Stimulated activated CD8-positive, alpha-beta memory T cell treated with anti-CD3 and anti-CD28 coated beads, Interleukin-4, amount 100 ng/mL, for 4 hours (primary cell): ENCODE measurements at places on chromosomes 11 and 22.

- no peak for DNase-seq
These were observed 538.9 kb upstream of the ANO5 start for GRCh38 chr11:21653951-21654421.

- DNase-seq, result no peak
These were observed 23.6 kb downstream of the OR52E1 start for GRCh38 chr11:5092821-5093585.

- no peak for DNase-seq
These were observed 11.9 kb upstream of the PPFIBP2 start for GRCh38 chr11:7501894-7502293.

DNA sequence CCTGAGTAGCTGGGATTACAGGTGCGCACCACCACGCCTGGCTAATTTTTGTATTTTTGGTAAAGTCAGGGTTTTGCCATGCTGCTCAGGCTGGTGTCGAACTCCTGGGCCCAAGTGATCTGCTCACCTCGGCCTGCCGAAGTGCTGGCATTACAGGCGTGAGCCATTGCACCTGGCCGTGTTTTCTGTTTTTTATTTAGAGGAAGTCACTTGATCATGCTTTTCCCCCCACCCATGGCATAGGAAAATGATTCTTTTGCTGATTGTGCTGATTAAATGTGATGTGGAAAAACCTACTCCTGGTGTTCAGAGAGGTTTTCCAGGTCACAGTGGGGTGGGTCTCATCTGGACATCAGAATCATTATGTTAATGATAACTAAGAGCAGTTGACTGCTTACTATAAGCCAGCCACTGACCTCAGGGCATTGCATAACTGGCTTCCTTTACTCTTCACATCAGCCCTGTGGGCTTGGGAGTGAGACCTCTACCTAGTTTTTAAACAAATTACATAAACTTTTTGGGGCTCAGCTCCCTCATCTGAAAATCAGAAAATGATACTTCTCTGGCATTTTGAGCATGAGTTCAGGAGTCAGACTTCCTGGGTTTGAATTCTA is 71.0 kb downstream of the PTPRJ start:
- no peak for DNase-seq

DNA sequence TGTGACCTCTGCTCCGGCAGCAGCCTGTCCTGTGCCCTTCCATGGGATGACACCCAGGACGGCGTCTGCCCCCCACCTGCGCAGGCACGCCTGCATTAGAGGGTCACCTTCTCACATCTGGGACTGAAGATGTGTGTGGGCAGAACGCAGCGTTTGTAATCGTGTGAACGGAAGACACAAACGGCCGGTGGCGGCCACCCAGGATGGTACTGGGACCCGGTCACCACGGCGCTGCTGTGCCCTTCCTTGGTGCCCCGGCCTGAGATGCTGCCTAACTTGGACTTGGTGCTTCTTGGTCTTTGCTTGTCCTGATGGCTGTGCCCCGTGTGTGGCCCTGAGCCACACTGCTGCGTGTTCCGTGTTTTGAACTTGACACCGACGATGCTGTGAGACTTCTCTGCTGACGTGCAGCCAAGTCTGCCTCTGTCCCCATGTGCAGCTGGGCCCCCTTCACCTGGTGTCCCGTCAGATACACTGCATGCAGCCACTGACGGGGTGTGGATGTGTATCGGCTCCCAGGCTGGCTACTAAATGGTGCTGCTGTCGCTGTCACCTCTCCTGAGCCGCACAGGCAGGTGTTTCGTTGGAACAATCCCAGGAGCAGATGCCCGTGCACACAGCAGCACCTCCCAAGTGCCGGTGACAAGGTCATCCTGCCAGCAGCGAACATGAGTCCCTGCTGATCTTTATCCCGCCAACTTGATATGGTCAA is 21.4 kb downstream of the YPEL1 start:
- DNase-seq, result no peak

DNA sequence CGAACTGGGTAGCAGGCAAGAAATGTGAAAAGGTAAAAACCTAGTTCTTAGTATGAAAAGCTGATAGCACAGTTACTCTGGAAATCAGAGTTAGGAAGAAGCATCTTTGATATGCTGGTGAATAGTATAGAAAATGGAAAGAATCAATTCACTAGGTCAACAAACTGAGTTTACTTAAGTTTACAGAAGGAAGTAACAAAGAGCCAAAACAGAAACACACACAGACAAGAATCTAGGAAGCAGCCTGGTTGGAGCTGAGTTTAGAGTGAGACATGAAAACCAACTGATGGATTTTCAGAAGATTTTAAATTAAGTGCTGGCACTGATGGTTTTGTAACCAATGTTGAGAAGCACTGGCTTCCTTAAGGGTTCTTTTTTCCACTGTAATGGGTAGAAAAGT is 296.3 kb downstream of the CADM1 start:
- no peak for DNase-seq

- no peak for DNase-seq
These were observed 208.1 kb downstream of the DBX1 start for GRCh38 chr11:19952116-19952605.

DNA sequence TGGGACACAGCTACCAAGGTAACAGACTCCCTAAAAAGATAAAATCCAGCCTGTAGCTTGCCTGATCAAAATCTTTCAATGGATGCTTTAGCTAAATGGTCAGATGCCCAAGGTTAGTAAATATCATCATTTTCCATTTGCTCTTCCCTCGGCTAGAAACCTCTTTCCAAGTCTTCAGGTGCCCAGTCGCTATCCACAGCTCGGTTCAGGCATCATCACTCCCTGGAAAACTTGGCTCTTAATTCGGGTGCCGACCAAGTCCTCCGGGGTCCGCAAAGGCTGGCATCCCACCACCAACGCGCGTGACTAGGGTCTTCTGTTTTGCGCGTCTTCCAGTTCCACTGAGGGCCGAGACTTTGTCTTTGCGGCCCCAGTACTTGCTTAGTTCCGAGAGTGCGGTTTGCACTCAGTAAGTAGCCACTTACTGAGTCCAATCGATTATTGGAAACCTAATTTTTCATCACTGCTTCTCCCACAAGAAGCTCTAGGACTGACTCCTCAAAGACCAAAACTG is 44.3 kb downstream of the OR4D9 start:
- DNase-seq, result no peak

DNA sequence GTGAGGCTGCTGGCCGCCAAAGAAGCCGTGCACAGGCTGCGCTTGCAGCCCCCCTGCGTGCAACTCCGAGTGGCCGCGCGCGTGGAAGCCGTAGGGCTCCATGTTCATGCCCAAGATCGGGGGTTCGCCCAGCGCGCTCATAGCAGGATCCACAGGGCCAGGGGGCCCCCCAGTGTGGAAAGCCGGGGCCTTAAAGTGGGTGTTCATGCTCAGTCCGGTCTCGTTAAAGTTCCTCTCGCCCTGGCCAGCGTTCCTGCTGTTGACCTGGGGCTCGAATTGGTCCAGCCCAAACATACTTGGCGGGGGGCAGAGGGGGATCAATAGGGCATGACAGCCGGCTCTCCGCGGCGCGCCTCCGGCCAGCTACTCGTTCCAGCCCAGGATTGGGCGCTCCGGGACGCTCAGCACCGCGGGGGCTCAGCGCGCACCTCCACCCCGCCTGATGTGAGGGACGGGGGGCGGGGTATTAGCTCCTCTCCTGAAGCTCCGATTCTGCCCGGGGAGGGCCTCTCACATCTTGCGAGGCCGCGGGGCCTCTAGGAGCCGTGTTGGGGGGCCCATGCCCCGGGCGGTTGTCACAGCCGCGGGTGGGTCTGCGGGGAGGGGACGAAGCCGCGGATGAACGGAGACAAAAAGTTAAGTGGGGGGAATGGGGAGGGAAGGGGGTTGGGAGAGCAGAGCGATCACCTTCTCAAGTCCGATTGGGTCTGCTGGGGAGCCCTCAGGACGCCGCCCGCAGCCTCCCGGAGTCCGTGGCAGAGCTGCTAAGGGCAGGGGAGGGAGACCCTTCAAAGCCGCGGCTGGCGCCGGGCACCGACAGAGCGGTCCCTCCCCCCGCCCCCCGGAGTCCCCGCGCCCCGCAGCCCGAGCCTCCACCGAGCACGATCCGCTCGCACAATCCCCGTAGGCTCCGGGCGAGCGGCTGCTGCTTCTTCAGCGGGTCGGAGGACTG is 1.0 kb downstream of the MN1 start:
- no peak for DNase-seq

DNA sequence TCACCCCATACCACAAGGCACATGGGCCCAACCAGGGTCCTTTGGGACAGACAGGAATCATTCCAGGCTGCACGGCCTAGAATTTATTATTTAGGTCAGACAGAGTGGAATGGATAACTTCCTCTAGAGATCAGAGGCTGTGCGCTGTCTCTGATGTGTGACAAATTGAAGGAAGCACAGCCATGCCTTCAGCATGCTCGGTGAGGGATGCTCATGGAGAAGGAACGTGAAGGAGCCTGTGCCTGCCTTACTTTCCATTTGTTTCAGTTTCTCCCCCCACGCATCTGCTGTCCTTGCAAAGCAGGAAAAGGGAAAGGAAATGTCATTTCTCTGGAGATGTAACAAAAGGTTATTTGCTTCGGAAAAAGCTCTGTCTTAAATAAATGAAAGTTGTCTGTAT is 644.1 kb downstream of the OPCML start:
- no peak for DNase-seq

DNA sequence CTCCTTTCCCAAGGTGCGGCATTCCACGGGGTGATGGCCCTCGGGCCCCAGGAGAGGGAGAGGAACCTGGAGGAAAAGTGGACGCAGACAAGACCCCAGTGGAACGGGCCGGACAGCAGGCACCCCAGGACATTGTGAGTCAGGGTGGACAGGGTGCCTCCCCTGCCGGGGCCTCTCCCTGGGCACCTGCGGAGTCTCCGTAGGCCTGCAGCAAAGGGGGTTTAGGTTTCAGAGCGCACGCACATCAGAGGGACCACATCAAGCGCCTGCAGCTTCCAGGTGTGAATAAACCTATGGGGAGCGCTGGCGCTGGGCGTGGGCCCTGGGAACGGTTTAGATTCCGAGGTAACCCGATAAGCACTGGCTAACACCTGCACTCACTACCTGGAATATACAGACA is 22.7 kb upstream of the FGF19 start:
- no peak for DNase-seq

GRCh38 chr11:112316971-112317370 is 56.3 kb upstream of the PLET1 start:
- no peak for DNase-seq

DNA sequence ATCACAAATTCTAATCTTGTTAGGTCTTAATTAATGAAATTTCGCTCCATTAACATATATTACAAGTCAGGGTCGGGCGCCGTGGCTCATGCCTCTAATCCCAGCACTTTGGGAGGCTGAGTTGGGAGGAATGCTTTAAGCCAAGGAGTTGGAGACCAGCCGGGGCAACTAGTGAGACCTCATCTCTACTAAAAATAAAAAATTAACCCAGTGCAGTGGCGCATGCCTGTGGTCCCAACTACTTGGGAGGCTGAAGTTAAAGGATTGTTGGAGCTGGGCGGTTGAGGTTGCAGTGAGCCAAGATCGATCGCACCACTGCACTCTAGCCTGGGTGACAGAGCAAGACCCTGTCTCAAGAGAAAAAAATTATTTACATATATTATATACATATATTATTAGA is 1.9 kb downstream of the TMA7B start:
- DNase-seq, result no peak

DNA sequence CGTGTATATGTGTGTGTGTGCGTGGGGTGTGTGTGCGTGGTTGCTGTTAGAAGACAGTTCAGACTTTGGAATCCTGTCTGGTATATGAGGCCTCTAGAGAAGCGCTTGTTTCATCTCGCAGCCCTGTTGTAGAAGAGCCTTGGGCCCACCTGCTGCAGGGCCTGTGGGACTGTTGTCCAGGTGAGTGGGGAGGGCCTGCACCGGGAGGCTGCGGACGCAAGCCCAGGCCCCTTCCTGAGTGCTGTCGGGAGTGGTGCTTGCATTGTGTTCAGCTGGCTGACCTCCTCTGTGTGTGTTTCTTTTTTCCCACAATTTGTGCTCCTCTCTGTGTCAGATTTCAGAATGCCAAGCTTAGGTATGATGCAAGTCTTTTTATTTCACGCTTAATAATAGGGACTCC is 128.4 kb downstream of the TBC1D22A start:
- no peak for DNase-seq

DNA sequence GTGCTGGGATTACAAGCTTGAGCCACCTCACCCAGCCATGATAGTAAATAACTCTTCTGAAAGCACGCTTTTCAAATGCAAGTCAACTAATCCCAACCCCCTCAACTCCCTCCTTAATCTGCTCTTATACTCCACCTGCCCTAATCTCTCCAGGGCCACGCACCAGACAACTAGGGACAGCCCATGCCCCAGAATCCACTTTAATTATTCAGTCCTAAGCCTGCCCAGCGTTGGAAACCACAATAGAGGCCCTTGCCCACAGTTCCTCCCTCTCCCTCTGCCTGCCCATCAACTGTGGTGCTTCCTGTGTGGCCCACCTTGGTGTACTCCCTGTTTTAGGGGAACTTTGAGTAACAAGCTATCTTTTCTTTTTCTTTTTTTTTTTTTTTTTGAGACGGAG is 2.7 kb upstream of the VPREB3 start:
- no peak for DNase-seq

DNA sequence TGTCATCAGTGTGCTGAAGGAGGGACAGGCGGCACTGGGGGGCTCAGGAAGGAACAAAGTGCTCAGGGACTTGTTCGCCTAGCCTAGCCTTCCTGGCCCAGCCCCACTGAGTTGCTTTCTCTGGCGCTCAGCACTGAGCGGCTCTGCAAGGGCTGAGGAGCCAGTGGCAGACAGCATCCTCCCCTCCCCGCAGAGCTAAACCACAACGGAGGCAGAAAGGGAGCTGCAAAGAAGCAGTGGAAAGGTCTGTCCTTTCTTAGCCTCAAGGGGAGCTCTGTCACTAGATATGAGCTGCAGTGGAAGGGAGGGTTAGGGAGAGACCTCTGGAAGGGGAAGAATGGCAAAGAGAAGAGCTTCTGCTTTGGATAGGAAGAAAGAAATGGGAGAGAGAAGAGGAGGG is 89.7 kb upstream of the PHOX2A start:
- no peak for DNase-seq

- DNase-seq, result no peak
These were observed 1.3 kb downstream of the CTSW start for GRCh38 chr11:65880844-65881421.

- DNase-seq, result no peak
These were observed 20.8 kb downstream of the C11orf71 start for GRCh38 chr11:114379394-114380069.

DNA sequence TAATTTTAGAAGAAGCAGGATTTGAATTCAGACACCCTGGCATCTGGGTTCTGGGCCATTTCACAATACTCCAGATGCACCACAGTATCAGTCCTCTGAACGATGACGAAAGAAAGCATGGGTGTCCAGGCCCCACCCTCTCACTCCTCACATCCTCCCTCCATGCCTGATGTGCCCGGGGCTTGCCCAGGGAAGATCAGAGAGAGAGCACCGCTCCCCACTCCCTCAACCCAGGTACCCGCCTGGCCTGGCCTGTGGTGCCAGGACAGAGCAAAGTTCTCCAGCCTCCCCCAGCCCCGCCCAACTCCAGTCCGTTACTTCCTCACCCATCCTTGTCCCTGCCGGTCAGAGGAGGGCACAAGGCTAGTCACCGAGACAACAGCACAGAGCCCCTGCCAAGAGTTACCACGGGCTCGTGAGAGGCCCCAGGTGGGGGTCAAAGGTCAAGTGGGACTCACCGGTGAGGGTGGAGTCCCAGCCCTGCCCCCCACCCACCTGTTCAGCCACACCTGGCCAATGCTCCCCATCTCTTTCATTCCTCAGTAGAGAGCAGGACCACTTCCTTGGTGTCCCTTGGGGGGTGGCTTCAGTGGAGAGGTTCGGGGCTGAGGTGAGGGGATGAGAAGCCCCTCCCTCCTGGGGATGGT is 8.1 kb downstream of the BCL9L start:
- no peak for DNase-seq
